ENCODE measurements at places on chromosomes 1 and 21. TPM values are rescaled to one million over a fixed set of nuclear protein-coding genes. Genes with fewer than 3 reads are reported as not detected.

GRCh38 chr1:113965703-113966412, 13.4 kb upstream of the OLFML3 start:
- H3K4me3 ChIP-seq: no peak overlapping the region
- peaks cover 66% of the 10 kb centered on the region for H3K36me3 ChIP-seq
- DNase-seq: no peak
- peaks cover 5% of the 10 kb centered on the region for H3K4me1 ChIP-seq
- no peaks in the 10 kb centered on the region for H3K27me3 ChIP-seq

- no peak for DNase-seq
- H3K4me1 ChIP-seq: peaks cover 36% of the 10 kb centered on the region
- H3K4me3 ChIP-seq: no peak overlapping the region
- peak overlapping the region; percentile 12 for H3K27ac ChIP-seq
- H3K36me3 ChIP-seq: peaks cover 42% of the 10 kb centered on the region
These were observed 12.5 kb downstream of the PIP5K1A start for GRCh38 chr1:151210830-151211229.

DNA sequence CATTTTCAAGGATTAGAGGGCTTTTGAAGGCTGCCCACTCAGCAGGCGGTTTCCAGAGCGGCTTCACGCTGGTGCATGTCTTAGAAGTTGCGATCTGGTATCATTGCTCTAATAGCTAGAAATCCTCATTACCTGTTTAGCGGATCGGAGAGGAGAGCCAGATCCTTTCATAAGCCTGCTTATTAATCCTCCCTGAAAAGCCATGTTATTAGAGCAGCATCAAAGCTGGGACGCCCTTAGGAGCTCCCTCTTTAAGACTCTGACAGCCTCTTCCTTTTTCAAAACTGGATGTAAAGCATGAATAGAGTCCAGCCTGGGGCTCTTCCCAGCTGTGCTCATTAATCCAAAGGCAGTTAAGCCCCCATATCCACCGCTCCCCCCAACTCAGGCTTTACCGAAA, 13.9 kb upstream of the CTSE start:
- no peak overlapping the region for H3K4me3 ChIP-seq
- H3K27ac ChIP-seq: no peak overlapping the region
- H3K4me1 ChIP-seq: peaks cover 24% of the 10 kb centered on the region
- no peak for DNase-seq
- no peaks in the 10 kb centered on the region for H3K36me3 ChIP-seq

GRCh38 chr21:45236481-45236880, 51.2 kb downstream of the POFUT2 start:
- H3K27me3 ChIP-seq: peaks cover 13% of the 10 kb centered on the region
- DNase-seq: no peak
- no peaks in the 10 kb centered on the region for H3K4me1 ChIP-seq
- H3K27ac ChIP-seq: no peak overlapping the region
- H3K4me3 ChIP-seq: no peak overlapping the region

- peaks cover 2% of the 10 kb centered on the region for H3K27me3 ChIP-seq
- peaks cover 6% of the 10 kb centered on the region for H3K36me3 ChIP-seq
- no peak overlapping the region for H3K4me3 ChIP-seq
- H3K4me1 ChIP-seq: peaks cover 1% of the 10 kb centered on the region
These were observed 7.2 kb upstream of the PTGER3 start for GRCh38 chr1:71054791-71055190.

DNA sequence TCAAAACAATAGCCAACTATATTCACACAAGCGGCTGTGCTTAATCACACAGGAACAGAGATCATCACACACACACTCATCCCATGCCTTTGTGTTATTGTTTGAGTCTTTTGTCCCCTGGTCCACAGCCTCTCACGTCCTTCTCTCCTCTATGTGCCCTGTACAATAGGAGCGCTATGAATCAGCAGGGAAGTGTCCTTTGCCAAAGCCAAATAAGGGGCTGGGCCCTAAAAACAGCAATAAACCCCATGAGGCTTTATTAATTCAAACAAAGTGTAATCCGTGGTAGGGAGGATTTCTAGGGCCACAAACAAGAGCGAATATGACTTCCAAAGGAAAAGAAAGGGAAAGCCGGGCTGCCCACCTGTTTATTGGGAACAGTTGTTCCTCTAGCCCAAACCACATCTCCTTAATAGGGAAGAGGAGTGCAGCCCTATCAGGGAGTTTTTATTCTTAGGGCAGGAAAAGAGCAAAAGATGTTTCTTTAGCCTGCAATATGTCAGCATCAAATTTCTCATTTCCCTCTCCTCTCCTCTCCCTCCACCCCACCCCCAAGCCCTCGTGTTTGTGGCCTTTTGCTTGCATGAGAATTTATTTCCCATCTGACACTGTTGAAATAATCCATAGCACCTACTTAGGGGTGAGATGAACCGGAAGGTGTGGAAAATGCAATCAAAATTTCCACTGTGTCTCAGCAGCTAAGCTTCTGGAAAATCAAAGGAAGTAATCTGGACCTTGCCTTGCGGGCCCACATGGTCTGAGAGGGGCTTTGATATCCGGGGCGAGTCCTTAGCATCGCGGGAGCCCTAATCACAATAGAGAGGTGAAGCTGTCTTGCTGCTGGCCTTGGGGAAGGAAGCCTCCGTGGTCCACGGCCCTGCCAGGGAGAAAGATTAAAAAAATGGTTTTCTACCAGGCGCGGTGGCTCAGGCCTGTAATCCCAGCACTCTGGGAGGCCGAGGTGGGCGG, 45.3 kb upstream of the ITPKB start:
- no peak for DNase-seq
- peaks cover 7% of the 10 kb centered on the region for H3K4me1 ChIP-seq
- H3K27ac ChIP-seq: no peak overlapping the region
- H3K4me3 ChIP-seq: no peak overlapping the region
- no peaks in the 10 kb centered on the region for H3K27me3 ChIP-seq

DNA sequence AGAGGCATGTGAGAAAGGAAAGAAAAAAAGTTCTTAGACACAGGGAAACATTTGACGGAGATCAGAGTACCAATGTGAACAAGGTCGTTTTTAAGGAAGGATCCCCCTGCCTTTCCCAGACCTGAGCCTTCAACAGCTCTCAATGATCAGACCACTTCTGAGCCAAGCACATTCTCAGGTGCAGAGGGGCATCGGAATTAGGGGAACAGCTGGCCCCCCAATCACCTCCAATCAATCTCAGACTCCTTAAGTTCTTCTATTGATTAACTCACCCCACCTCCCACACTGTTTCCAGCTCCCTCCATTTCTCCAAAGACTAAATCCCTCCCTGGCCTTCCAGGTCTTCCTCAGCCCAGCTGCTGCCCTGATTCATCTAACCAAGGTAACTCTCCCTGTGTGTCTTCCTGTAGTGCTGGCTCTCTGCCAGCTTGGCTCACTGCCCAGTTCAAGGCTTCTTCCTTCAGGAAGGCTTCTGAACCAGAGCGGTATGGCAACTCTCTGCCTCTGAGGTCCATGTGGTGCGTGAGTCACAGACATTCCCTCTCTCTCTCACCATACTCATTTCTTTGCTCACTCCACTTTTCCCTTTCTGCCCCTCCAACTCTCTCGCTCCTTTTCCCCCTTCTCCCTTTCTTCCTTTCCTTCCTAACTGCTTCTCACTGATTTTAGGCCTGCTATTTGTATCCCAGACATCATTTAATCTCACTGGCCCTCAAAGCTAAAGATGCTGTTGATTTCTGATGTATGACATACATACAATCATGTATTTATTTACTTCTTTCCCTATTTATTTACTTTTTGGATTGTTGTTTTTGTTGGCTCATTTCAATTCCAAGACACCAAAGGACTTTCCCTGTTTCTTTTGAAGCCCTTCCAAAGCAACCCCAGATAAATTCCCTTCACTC, 18.1 kb downstream of the CFAP45 start:
- H3K4me1 ChIP-seq: no peaks in the 10 kb centered on the region
- no peaks in the 10 kb centered on the region for H3K27me3 ChIP-seq
- peak; percentile 53 for DNase-seq
- H3K27ac ChIP-seq: no peak overlapping the region
- H3K36me3 ChIP-seq: no peaks in the 10 kb centered on the region
- no peak overlapping the region for H3K4me3 ChIP-seq

- H3K36me3 ChIP-seq: no peaks in the 10 kb centered on the region
- H3K4me3 ChIP-seq: no peak overlapping the region
- H3K4me1 ChIP-seq: no peaks in the 10 kb centered on the region
- peaks cover 2% of the 10 kb centered on the region for H3K27me3 ChIP-seq
- DNase-seq: peak; percentile 25
These were observed 12.8 kb upstream of the TMPRSS2 start for GRCh38 chr21:41520560-41521442.

GRCh38 chr1:178294654-178295053, 200.8 kb downstream of the RASAL2 start:
- peaks cover 9% of the 10 kb centered on the region for H3K27me3 ChIP-seq
- no peaks in the 10 kb centered on the region for H3K4me1 ChIP-seq
- H3K27ac ChIP-seq: no peak overlapping the region
- no peaks in the 10 kb centered on the region for H3K36me3 ChIP-seq
- H3K4me3 ChIP-seq: no peak overlapping the region
- no peak for DNase-seq

The SPRR4 gene
- total RNA-seq: not detected

Data from activated CD4-positive, alpha-beta T cell treated with anti-CD3 and anti-CD28 coated beads for 36 hours (primary cell).